ENCODE measurements at places on chromosomes 3 and 15.

- peak; percentile 49 for DNase-seq
- H3K4me3 ChIP-seq: peak overlapping the region; percentile 67
- peaks cover 84% of the 10 kb centered on the region for H3K27me3 ChIP-seq
- no peaks in the 10 kb centered on the region for H3K36me3 ChIP-seq
- H3K4me1 ChIP-seq: peaks cover 48% of the 10 kb centered on the region
Measured at GRCh38 chr3:27728195-27729087, 6.3 kb upstream of the EOMES start.

- H3K4me1 ChIP-seq: peaks cover 42% of the 10 kb centered on the region
- H3K36me3 ChIP-seq: no peaks in the 10 kb centered on the region
- DNase-seq: peak; percentile 63
- peak overlapping the region; percentile 21 for H3K4me3 ChIP-seq
- peak overlapping the region; percentile 82 for H3K27ac ChIP-seq
Measured at GRCh38 chr3:133448478-133449122, 48.7 kb downstream of the BFSP2 start.

DNA sequence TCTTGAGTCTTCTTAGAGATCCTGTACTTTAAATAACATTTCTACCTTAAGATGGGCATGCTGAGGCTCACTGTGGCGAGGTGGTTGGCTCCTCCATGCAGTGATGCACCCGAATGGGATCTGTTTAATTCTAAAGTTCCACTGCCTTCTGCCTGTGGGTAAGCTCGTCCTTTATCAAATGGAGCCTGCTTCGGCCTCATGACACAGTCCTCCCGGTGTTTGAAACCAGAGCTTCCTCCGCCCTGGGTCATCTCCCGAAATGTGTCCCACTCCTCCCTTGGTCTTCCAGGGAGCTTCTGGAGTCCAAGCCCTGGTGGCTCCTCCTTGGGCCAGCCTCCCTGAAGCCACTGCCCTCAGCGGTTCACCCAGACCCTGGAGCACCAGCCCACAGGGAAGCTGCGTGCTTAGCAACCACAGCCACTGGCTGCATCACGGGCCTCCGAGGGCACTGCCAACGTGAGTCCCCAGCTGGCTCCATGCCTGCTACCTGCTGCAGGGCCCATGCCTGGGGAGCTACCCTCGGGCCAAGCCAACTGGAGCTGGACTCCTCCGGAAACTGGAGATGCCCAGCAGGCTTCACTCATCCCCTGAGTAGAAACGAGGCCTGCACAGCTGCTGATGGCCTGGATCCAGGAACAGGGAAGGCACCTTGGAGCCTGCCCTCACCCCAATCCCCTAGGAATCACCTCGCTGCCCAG, 3.3 kb downstream of the RHCG start:
- H3K36me3 ChIP-seq: no peaks in the 10 kb centered on the region
- peaks cover 9% of the 10 kb centered on the region for H3K4me1 ChIP-seq
- peaks cover 59% of the 10 kb centered on the region for H3K27me3 ChIP-seq
- no peak overlapping the region for H3K4me3 ChIP-seq
- DNase-seq: peak; percentile 8

GRCh38 chr3:58749948-58750347, 83.4 kb upstream of the FAM3D start:
- H3K27me3 ChIP-seq: peaks cover 4% of the 10 kb centered on the region
- H3K4me1 ChIP-seq: no peaks in the 10 kb centered on the region
- H3K4me3 ChIP-seq: no peak overlapping the region
- no peak for DNase-seq

GRCh38 chr15:26158176-26158575, 295.0 kb upstream of the ATP10A start:
- no peak overlapping the region for H3K4me3 ChIP-seq
- H3K36me3 ChIP-seq: no peaks in the 10 kb centered on the region
- H3K27me3 ChIP-seq: peaks cover 18% of the 10 kb centered on the region
- H3K27ac ChIP-seq: no peak overlapping the region
- no peaks in the 10 kb centered on the region for H3K4me1 ChIP-seq
- DNase-seq: no peak

DNA sequence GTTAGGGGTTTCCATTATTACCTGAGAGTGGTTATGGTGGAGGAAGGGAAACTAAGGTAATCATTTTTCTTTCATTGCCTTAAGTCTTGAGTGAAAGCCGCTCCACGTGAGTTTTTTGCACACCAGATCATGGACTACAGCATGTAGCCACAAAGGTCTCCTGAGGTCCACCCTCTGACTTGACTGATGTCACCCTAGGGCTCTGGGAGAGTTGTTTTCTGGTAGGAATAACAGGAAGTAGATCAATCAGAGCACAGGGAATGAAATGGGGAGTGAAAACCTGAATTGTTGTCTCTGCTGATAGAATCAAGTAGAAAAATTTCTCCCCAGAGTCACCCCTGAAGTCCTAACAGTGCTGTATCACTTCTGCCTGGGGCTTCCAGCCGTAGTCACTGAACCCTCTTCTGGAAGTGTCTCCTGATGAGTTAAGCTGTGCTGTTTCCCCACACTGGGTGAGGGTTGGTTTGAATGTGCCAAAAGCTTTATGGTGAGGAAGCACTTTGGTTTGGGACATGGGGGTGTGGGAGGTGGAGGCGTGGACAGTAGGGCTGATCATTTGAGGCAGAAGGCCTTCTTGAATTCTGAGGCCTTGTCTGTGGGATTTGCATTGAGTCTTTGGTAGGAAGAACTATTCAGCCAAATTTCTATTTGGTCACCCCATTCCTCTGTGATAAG, 64.3 kb downstream of the SLCO3A1 start:
- no peak overlapping the region for H3K4me3 ChIP-seq
- no peak overlapping the region for H3K27ac ChIP-seq
- H3K36me3 ChIP-seq: peaks cover 23% of the 10 kb centered on the region
- DNase-seq: no peak
- H3K27me3 ChIP-seq: no peaks in the 10 kb centered on the region
- peaks cover 27% of the 10 kb centered on the region for H3K4me1 ChIP-seq

All from activated T-cell treated with anti-CD3 and anti-CD28 coated beads, Interleukin-2, amount 50 U/mL, for 24 hours (primary cell).